ENCODE measurements at places on chromosomes 16 and 17. TPM values are rescaled to one million over a fixed set of nuclear protein-coding genes. Genes with fewer than 3 reads are reported as not detected.

DNA sequence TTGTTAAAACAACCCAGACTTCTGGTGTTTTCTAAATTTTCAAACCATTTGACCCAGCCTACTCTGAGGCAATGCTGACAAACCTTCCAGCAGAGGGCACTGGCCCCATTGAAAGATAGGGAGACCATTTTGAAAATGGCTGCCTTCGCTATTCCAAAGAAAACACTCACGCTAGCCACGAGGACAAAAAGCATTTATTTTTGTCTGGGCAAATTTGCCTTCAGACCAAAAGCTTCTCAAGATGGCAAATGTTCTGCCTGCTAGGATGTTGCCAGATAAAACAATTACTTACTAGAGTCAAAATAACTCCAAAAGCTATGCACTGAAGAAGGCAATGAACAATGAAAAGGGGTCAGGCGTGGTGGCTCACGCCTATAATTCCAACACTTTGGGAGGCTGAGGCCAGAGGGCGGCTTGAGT, 296.7 kb upstream of the IRX5 start:
- no peak for DNase-seq

DNA sequence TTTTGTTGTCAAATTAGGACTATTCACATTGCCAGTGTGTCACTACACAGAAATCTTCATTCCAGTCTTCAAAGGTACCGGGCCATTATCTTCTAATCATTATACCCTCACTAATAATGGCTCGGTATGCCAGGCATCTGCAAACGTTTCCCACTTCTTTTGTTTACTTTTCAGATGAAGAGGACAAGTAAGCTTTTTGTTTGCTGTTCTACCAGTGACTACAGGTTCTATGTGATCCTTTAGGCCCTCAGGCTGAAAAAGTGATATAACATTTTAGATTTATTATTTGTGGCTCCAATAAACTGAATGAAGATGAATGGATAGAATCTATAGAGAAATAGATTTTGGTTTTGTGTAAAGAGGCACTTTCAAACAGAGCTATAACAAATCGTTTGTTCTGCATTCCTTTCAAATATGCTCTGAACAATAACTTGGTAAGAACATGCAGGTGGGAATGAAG, 403 bp upstream of the KRTAP3-1 start:
- no peak for DNase-seq

DNA sequence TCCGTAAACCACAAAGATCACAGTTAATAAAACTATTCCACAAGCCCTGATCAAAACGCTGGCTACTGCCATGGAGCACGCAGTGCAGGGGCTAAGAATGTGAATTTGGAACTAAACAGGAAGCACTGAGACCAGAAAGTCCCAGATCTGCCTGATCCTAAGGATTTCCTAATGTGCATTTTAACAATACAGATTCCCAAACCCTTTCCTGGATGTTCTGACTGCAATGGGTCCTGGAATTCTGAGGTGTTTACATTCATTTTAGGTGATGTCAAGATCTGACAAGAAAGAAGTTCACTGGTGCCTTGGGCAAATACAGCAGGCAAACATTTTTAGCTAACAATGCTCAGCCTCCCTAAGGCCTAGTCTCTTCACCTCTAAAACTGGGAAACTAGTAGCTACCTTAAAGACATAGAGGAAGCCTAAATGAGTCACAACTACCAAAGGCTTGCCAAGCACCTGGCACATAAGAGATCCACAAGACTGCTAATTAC, 10.3 kb downstream of the NSMCE1 start:
- no peak for DNase-seq

DNA sequence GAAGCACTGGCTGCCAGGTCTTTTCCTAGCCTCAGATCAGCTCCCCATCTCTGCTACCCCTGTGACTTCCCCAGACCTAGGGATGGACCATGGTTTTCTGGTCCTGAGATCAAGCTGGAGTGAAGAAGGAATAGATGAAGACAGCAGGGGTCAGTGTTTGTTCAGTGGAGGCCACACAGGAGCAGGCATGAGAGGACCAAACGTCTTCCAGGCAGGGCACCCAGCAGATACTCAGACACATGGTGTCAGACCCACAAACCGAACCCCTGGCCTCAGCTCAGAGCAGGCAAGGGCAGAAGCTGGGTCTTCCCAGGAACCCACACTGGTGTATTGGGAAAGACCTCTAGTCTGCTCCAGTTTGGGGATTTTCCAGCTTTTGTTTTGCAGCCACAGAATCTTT, 189.7 kb downstream of the IRX5 start:
- no peak for DNase-seq

GRCh38 chr17:9587969-9588656, 11.7 kb downstream of the CFAP52 start:
- no peak for DNase-seq

GRCh38 chr17:46986366-46986765, 7.3 kb upstream of the RPRML start:
- no peak for DNase-seq

- DNase-seq, result no peak
Observed at GRCh38 chr17:68458260-68459036, 1.2 kb upstream of the WIPI1 start.

- DNase-seq, result no peak
Observed at GRCh38 chr17:10499950-10500349, 18.4 kb downstream of the MYH1 start.

- no peak for DNase-seq
Observed at GRCh38 chr17:82043507-82043906, 6.0 kb upstream of the DCXR start.

DNA sequence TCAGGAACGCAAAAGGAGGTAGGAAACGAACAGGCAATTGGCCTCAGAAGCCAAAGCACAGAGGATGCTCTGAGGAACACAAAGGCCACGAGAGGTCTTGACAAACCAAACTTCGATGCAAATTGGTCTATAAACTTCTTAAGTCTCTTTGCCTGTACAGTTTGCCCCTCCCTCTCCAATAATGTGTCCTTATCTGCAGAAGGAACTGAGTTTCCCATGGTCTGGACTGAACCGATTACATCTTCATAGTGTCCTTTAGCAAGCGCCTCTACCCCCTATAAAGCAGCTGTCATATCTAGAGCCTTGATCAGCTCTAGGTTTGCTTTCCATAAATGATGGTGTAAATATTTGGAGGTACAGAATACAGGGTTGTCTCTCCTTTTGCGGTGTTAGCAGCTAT, 3.1 kb upstream of the CDRT4 start:
- DNase-seq, result no peak

GRCh38 chr16:83802135-83802534, 5.6 kb upstream of the HSBP1 start:
- no peak for DNase-seq

DNA sequence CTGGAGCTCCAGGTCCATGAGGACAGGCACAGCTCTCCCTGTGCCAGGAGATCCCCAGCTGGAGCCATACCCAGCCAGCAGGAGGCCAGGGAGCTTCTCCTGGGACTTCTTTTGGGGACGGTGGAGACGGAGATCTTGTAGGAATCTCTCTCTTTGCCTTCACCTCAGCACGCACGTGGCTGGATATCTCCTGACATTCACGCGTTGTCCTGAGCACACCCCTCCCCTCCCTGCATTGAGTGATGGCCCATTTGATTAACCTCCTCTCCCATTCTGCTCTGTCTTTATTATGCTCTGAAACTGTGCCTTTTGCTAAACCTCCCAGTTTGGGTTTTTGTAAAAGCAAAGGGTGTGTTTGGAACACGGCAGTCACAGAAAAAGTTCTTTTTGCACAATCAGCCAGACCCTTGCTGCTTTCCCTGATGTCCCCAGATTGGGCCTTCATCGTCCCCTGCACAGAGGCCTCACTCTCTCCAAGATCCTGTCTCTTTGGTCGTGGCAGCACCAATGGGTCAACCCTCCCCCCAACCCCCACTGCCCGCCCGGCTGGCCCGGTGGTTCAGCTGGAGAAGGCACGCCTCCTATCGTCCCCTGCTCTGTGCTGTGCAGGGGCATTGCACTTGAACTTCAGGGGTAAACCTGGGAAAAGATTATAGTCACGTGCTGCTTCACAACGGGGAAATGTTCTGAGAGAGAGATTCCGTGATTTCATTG, 32.5 kb upstream of the LGALS9 start:
- DNase-seq, result no peak

GRCh38 chr17:21375162-21375560, 996 bp upstream of the KCNJ12 start:
- DNase-seq, result no peak

- no peak for DNase-seq
Observed at GRCh38 chr16:12529582-12529981, 274.1 kb downstream of the CPPED1 start.

DNA sequence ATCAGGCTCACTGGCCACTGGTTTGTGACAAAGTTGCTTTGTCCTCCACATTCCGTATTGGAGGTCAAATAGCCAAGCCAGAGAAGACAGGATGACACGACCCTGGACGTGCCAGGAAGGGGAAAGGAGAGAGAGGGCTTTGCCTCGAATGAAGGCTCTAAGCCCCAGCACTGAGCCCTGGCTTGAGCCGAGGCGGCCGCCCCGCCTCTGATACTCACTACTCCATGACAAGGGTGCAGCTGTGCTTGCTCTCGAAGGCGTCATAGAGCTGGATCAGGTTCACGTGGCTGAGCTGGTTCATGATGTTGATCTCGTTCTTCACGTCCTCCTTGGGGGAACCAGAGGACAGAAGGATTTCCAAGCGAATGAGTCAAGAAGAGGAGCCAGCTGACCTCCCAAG, 19.3 kb downstream of the MYLK3 start:
- no peak for DNase-seq

DNA sequence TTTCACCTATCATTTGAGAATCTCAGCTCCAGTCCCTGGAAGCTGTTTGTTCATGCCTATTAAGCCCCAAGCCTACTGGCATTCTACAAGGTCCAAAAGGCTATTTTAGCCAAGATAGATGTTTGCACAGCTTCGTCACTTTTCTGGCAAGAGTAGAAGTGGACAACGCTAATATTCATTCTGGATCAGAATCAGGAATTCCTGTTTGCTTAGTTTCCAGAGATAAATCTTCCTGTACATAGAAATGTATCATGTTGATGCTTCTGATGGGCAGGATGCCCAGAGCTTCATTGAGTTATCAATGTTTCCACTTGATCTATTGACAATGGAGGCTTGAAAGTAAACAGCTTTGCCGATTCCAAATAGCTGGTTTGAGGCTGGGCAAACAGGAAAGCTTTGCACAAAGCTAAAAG, 260.7 kb upstream of the CA10 start:
- DNase-seq, result no peak

DNA sequence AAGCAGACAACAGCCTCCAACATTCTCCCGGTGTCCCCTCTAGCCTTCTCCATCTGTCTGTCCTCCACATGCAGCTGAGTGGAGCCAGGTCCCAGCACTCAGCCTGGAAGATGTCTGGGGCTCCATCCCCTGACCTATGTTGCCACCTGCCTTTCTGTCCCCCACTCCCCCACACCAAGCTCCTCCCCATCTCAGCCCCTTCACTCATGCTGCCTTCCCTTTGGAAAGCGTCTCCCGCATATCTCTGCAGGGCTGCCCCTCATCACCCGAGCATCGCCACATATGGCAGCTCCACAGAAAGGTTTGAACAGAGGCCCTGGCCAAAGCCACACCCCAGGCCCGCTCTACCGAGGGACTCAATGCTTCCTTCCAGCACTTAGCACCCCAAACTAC, 24.2 kb downstream of the NSMCE1 start:
- DNase-seq, result no peak

DNA sequence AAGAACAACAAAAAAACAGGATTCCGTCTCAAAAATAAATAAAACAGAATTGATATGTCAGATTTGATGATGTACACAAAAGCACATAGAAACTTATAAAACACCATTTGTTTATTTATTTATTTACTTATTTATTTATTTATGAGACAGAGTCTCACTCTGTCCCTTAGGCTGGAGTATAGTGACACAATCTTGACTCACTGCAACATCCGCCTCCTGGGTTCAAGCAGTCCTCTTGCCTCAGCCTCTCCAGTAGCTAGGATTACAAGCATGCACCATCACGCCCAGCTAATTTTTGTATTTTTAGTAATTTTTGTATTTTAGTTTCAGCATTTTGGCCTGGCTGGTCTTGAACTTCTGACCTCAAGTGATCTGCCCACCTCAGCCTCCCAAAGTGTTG, 21.4 kb downstream of the BCAS3 start:
- no peak for DNase-seq

- DNase-seq, result no peak
Observed at GRCh38 chr16:52312716-52313115, 234.2 kb downstream of the TOX3 start.

- peak; percentile 28 for DNase-seq
Observed at GRCh38 chr16:3112058-3112880, at the start of gene ZNF205. Gene ZNF205, plus strand, starts transcription at chr16:3112586. Its CDS starts 845 bp downstream, at chr16:3113431.

DNA sequence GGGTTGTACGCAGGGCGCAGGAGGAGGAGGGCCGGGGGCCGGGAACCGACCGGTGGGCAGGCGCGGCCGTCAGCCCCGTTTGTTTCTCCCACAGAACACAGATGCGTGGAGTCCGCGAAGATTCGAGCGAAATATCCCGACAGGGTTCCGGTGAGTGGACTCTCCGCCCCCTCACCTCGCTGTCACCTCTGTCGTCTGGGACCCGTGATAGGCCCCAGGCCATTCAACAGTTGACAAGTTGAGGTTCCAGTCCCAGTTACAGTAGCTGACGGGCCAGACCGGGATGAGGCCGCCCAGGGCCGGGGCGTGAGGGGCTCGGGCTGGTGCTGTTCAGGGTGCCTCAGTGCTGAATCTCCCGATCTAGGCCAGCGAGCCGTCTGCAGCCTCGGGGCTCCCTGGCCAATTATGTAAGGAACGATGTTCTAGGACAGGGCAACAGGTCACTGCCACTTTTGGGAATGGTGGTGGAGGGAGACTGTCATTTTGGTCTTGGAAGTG, 628 bp downstream of the GABARAPL2 start:
- no peak for DNase-seq

DNA sequence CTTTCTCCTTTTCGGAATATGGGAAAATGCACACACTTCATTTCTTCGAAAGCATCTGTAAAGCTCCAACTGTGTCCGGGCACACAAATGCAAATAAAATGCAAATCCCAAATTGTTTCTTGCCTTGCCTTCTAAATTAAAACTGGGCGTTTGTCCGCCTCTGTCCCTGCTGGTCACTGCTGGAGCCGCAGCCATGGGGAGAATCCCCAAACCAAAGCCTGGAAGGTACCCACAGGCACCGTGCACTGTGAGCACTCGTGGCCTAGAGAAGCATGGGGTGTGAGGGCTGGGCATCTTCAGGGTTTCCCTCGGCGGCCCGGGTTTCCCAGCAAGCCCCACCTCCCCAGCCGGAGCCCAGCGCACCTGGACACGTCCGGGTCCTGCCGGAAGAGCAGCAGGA, 2.9 kb downstream of the SLC47A2 start:
- no peak for DNase-seq

- no peak for DNase-seq
Observed at GRCh38 chr17:77470800-77471733, 330.3 kb downstream of the SEC14L1 start.

RFNG gene
- 29.6 TPM for total RNA-seq

KRTAP4-5 gene
- total RNA-seq, result not detected

ZSCAN10 gene
- not detected for total RNA-seq

CTRB1 gene
- total RNA-seq, result not detected

CD7 gene
- not detected for total RNA-seq

SOX9 gene
- total RNA-seq, result 1.0 TPM

TP53TG3C gene
- total RNA-seq, result not detected

SLC6A2 gene
- total RNA-seq, result not detected

NT5M gene
- total RNA-seq, result 3.7 TPM

NLGN2 gene
- 4.2 TPM for total RNA-seq

Data from gastrocnemius medialis (tissue), 4 donors.